ENCODE measurements at places on chromosomes 7 and 10.

DNA sequence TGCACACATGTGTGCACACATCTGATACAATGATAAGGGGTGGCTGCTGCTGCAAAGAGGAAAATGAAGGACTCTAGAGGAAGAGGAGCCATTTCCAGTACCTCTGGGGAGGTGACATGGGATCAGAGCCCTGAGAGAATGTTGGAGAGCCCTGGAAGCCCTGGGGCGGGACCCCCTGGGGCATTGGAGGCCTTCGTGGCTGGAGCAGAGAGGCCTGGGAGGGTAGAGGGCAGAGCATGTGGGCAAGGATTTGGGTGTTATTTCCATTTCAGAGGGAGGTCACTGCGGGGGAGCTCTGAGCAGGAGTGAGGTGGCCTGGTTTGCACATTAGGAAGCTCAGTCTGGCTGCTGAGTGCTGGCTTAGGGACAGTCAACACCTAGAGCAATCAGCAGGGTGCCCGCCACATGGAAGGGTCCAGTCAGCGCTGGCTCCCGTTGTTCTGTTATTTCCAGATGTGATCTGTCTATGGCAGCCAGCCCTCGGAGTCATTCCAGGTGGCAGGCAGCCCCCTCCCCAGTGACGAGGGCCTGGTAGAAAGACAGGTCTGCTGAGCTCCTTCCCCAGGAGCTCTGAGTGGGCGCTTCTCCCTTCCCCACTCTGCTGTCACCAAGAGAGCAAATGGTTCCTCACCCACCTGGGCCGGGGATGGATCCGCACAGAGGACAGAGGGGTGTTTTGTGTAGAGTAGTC lies 24.1 kb upstream of the BTBD16 start:
- DNase-seq = no peak

DNA sequence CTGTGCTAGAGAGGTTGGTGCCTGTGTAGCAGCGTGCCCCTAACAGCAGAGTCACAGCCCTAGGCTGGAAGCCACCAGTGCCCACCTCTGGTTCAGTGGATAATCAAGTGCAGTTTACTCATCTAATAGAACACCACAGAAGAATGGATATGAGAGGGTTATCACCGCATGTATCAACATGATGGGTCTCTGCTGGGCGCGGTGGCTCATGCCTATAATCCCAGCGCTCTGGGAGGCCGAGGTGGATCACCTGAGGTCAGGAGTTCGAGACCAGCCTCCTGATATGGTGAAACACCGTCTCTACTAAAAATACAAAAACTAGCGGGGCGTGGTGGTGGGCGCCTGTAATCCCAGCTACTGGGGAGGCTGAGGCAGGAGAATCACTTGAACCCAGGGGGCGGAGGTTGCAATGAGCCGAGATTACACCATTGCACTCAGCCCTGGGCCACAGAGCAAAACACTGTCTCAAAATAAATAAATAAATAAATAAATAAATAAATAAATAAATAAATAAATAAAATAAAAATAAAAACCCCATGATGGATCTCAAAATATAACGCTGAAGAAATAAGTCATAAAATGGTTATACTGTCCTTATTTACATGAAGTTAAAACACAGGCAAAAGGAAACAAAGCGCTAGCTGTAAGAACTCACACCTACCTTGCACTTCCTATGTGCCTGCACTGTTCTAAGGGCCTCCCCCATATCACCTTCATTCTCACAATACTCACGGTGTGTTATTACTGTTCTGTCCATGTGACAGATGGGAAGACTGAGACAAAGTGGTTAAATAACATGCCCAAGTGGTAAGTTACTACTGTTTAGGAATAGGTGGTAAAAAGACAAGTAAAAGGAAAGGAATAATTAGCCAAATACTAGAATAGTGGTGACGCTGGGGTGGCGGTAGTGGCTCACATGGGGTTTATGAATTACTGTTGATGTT lies 70.9 kb downstream of the AMZ1 start:
- DNase-seq = no peak

- no peak for DNase-seq
Measured at GRCh38 chr10:17199351-17199804, 2.1 kb downstream of the TRDMT1 start.

DNA sequence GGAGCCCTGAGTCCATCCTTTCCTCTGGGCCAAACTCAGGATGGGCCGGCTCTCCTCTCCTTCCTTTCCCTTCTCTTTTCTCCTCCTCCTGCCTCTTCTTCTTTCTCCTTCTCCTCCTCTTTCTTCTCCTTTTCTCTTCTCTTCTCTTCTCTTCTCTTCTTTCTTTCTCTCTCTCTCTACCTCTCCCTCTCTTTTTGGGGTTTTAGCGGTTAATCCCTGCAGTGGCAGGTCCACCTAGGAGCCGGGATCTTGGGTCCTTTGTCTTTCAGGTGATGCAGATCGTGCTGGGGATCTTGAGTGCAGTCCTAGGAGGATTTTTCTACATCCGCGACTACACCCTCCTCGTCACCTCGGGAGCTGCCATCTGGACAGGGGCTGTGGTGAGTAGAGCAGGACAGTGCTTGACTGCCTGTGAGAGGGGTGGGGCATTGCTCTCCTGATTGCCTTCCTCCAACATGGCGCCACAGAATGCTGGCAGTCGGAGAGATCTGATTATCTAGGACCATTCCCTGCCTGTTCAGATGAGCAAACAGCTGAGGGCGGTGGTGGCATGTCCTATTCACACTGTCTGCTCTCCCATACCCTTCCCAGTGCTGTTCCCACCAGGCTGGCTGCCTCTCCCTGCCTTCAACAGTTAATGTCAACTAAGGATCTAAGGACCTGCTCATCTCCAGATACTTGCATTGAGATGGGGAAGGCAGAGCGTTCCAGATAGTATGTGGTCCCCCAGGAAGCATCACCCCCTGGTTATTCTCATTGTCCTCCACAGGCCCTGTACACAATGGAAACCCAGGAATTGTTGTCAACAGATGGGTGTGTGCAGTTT lies 1.6 kb downstream of the TMEM176A start:
- DNase-seq = no peak

DNA sequence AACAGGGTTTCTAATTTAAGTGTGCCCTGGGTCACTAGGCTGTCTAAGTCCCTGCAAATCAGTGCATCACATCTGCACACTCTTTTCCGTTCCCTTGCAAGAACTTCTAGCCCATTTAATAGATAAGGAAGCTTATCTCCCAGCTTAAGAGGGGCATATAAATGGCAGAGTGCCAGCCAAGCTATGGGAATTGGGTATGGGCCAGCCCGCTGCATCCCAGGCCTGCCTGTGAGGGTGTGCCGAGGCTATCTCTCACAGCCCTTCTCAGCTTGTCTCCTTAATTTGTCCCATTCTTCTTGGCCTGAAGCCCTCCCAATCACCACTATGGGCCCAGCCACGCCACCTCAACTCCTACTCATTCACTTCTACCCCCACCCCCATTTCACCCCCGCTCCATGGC lies 14.7 kb downstream of the AQP1 start:
- DNase-seq = no peak

DNA sequence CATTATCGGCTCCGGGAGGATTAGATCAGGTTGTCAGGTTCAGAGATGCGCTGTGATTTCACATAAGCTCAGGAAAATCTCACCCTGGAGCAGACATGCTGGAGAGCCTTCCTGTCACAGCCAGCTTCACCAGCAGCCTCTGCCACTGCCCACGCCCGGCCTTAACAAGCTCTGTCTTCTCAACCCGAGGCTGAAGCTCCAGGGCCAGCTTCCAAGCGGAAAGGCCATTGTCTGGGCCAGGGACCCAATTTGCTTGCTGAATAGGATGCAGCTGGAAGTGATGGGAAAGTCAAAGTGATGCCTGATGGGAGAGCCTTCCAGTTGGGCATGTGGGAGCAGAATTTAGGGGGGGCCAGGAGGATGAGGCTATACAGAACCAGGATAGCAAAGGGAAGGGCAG lies 36.3 kb downstream of the C10orf105 start:
- DNase-seq = no peak

GRCh38 chr7:99825452-99825851 lies 2.4 kb upstream of the CYP3A43 start:
- no peak for DNase-seq

- no peak for DNase-seq
Measured at GRCh38 chr10:13820119-13820963, 233.6 kb downstream of the PRPF18 start.

GRCh38 chr10:6815346-6815745 lies 235.3 kb upstream of the PRKCQ start:
- no peak for DNase-seq

DNA sequence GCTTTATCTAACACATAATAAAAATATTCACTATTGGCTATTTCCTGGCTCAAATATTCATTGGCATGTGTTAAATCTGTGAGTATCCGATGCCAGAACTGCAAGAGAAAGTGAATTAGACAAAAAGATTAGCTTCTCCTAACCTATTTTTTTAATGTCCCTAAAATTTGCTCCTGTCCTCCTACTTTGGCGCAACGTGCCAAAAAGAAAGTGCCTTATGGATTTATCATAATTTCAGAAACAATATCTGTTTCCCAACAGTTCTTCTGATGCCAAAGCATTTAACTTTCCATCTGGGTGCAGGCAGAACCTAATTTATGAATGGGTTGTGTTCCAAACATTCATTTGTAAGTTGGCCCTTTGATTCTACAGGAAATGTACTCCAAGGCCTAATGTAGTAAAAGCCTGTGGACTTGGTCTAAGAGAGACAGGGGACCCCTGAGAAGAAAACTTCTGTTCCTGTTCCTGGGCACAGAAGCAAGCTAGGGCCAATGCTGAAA lies 15.4 kb downstream of the PIP4K2A start:
- no peak for DNase-seq

DNA sequence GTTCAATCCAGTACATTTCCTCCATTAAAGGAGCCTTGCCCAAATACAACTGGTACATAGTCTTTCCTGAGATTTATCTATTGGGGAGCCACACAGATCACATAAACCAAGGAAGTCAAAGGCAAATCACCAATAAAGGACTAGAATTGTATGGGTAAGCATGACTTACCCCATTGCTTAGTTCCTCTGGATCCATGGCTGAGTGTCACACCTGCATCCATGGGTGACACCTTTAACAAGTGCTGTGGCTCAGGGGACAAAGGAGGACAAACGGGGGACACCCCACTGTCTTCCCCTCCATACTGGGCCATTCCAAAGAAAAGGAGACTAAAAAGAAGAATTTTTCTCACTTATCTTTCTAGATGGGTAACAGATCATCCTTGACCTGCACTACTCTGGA lies 30.4 kb downstream of the ZNF92 start:
- no peak for DNase-seq

- no peak for DNase-seq
Measured at GRCh38 chr7:122123746-122124145, 20.3 kb downstream of the AASS start.

DNA sequence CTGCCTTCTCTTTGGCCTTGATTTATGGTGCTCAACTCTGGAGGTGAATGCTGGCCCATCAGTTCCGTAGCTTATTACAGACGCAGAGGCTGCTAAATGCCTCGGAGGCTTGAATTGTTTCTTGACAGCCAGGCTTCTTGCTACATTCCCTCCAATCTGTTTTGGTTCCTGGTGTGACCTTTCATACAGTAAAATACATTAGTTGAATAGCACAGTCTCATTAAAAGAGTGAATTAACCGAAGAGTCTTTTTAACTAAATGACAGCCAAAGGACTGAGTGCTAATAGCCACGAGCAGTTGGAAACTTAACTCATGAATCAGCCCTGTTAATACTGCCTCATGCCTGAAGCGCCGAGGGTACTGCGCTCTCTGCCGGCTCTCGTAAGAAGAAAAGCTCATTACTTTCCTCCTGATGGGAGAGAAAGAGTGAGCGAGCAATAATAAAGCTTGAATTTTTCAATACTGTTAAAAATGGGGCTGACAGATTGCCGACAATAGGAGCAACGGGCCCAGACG lies 236.4 kb upstream of the GPR26 start:
- no peak for DNase-seq

GRCh38 chr7:22688084-22688483 lies 38.9 kb upstream of the IL6 start:
- DNase-seq = no peak

DNA sequence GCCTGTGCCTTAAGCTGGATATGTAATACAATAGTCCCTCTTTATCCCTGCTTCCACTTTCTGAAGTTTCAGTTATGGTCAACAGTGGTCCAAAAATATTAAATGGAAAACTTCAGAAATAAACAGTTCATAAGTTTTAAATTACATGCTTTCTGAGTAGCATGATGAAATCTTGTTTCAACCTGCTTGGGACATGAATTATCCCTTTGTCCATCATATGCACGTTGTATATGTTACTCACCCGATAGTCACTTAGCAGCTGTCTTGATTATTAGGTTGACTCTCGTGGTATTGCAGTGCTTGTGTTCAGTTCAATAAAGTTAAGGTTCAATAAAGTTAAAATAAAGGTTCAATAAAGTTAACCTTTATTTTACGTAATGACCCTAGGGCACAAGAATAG lies 25.5 kb downstream of the C1GALT1 start:
- no peak for DNase-seq

DNA sequence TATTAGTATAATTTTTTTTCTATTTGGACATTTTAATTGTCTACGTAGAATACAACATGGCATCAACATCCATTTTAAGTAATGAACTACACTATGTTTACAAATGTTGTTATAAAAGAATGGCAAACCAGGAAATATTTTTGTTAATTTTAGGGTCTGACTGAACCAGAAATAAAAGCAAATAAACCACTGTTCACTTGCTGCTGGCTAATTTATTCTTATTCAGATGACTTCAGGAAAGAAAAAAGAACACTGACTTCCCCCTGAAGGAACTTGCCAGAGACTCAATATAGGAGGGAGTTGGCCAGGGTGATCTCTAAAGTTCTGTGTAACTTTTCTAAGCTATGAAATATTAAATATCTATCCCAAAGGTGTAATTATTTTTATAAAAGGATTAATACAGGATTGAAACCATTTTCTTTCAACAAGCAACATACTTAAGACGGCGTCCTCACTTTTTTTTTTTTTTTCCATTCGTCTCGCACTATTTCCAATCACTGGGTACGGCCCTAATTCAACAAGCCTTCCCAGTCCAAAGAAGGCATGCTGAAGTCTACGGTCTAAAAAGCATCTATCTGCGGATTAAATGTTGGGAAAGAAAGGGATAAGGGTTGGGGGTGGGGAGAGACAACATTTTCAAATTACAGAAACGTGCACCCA lies 1.2 kb downstream of the USP6NL start:
- DNase-seq = no peak

DNA sequence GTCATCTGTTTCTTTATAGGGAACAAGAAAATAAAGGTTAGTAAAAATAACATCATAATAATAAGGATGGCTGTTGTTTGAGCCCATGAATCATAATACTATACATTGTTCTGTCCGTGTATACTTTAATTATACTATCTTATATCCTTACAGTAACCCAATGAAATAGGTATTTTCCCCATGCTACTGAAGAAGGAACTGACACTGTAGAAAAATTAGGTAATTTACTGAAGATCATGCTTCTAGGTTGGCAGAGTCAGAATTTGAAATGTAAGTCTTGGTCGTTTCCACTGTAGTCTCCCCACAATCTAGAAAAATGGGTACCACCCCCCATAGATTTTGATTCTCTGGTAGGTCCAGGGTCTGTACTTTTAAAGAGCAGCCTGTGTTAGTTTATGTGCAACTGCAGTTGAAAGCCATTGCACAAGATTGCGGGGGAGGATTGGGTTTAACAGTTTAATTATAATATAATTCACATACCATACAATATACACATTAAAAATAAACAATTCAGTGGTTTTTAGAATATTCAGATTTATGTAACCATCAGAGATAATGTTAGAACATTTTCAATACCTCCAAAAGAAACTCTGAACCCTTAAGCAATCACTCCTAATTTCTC lies 47.7 kb downstream of the SHOC2 start:
- DNase-seq = no peak

- no peak for DNase-seq
Measured at GRCh38 chr10:35517431-35518181, 87.5 kb upstream of the GJD4 start.
